ENCODE measurements at places on chromosomes 3 and 15.

DNA sequence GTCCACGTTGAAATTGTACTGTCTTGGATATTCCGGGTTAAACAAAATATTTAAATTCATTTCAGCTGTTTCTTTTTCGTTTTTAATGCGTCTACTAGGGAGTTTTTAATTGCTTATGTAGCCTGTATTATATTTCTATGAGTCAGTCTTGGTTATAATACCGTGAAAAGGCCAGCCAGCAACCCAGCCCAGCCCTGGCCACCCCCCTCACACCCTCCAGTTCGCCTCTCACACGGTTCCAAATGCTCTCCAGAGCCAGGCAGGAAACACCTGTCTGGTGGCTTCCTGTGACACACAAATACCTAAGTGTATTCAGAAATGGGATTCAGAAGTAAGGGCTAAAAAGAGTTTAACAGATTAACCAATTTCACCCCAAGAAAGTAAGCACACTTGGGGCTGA, 4.4 kb downstream of the SH3BP5 start:
- no peak for DNase-seq

DNA sequence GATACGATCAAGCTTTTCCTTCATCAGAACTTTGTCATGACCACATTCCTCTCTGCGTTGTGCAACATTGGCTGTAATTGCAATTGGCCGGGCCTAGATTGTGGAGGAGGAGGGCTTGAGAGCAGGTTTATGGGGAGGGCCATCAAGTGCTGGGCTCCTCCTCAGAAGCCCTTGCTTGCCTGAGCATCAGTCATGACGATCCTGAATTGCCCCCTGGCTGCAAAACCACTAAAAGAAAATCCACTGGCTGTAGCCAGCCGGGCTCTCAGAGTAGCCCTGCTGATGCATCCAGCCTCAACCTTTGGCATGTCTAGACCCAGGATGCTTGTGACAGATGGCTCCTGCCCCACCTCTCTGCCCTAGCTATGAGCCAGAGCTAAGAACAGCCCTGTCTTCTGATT, 13.4 kb upstream of the TRH start:
- DNase-seq = no peak

GRCh38 chr3:73475175-73475574, 149.6 kb downstream of the PDZRN3 start:
- DNase-seq = no peak

- DNase-seq = no peak
Measured at GRCh38 chr15:41921167-41921566, 27.3 kb upstream of the SPTBN5 start.

- DNase-seq = no peak
Measured at GRCh38 chr15:41231422-41232226, 556 bp downstream of the CHP1 start.

DNA sequence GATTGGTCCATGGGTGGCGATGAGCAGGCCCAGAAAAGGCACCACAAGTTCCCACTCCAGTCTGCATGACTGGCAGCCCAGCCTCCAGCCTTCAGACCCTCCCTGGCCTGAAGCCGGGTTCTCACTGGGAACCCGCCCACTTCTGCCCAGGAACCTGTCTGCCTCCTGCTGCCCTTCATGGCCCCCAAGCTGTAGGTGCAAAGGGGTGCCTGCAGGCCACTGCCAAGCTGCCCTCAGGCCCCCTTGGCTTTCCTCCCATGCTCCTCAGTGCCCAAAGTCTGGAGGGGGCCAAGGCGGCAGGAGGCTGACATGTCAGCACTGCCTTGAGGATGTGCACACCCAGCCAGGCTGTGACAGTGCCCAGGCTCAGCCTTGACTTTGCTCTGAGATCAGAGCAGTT, 488.5 kb upstream of the THBS1 start:
- DNase-seq = no peak

DNA sequence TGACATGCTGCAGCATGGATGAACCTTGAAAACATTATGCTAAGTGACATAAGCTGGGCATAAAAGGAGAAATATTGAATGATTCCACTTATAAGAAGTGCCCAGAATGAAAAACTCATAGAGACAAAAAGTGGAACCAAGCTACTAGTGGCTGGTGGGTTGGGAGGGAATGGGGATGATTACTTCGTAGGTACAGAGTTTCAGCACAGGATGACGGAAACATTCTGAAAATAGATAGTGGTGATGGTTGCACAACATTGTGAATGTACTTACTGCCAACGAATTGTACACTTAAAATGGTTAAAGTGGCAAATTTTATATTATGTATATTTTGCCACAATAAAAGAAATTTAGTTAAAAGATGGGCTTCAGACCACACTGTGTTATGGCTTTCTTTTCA, 93.6 kb downstream of the RPLP1 start:
- DNase-seq = no peak

DNA sequence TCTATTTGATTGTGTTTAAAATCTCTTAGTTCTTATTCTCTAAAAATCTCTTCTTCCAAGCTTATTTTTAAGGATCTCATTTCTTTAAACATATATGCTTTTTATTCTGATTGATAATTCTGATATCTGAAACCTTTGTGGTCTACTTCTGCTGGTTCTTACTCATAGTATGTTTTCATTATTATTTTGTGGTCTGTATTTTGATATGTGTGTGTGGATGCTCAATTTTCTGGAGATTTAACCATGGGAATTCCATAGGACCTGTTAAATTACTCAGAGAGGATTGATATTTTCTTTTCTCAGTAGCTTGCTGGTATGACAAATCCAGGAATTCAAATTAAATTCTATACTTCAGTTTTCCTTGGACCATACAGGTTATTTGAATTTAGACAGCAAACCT, 14.7 kb upstream of the HHLA2 start:
- DNase-seq = no peak

DNA sequence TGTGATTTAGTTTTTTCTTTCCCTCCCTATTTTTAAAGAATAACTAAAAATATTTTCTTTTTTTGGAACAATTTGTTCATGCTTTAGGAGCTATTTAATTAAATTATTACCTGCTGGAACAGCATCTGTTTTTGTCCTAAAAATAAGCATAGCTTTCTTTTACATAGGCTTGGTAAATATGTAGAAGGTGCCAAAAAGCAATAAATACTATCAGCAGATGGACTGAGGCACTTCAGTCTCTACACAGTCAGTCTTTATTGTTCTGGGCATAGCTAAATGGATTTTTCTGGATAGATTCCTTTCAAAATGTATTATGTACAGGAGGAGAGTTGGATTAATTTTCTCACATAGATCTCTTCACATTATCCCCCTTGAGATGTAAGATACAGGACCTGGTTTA, 223.5 kb downstream of the NAALADL2 start:
- DNase-seq = no peak

- no peak for DNase-seq
Measured at GRCh38 chr15:33142708-33143107, 51.8 kb downstream of the FMN1 start.

DNA sequence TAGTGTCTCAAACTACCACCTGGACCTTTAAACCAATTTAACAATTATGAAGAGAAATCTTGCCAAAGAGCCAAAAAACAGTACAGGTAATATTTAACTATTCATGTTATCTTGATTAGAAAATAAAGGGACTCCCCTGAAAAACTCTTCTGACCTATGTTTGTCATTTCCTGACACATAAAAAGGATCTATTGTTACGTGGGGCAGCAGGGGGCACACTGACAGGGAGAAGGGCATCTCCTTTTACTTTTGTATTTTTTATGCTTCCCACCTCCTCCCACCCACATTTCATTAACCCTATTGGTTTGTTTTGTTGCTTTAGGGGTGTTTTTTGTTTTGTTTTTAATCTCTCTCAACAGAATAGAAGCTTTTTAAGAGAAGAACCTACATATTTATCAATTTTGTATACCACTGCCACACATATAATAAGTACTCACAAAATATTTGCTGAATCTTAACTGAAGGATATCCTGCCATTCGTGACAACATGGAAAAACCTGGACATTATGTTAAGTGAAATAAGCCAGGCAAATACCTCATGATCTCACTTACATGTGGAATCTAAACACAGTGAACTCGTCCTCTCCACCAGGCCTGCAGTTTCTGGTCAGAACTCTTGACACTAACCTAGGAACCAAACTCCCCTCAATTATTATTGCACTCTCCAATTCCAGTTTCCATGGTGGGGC, 17.7 kb downstream of the STAG1 start:
- DNase-seq = no peak

DNA sequence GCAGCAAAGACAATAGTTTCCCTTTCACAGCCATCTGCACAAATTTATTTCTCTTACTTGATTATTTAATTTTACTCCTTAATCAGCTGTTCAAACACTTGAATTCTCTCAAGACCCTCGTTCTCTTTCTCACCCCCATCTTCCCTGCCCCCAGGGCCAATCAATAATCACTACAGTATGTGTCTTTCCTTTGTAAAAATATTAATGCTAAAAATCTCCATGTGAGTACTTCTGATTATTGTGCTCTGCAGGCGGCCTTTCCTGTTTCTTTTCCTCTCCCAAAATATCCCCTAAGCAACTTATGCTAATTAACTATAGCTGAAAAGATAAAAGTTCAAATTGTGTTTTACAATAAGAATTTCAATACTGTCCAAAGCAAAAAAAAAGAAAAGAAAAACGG, 617.0 kb upstream of the CBLB start:
- DNase-seq = no peak

DNA sequence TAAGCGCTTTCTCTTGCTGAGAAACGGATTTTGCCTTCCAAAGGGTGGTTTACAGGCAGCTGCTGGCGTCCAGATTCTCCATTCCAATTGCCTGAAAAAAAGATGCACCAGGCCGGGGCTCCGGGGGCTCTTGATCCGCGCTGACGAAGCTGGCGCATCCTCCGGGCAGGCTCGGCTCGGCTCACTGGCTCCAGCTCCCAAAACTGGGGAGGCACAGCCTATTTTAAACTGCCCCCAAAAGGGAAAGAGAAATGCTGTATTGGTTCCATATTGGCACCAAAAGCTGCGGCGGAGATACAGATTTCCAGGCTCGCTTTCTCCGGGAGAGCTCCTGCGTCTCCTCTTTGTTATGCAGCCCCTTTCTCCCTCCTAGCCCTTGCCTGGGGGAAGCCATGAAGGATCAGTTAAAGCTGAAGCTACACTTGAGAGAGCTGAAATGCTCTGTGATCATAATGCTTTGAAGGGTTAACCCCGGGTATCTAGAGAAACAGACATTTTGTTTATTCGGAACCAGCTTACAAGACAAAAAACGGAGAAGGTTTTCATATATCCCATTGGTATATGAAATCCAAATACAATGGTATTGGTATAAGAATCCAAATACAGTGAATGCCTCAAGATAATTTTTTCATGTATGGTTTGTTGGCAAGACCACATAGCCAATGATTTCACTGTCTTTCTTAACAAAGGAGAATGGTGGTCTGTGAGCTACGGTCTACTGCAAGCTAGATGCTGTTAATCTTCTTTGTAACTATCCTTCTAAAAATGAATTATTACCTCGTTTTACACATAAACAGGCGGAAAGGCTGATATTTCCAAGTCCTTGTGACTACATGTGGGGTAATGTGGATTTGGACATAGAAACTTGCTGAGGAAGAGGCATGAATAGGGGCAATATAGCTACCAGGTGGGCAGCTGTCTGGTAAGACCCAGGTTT, 693 bp downstream of the CD200 start:
- no peak for DNase-seq

- DNase-seq = no peak
Measured at GRCh38 chr3:58564456-58565160, 12.6 kb downstream of the FAM107A start.

DNA sequence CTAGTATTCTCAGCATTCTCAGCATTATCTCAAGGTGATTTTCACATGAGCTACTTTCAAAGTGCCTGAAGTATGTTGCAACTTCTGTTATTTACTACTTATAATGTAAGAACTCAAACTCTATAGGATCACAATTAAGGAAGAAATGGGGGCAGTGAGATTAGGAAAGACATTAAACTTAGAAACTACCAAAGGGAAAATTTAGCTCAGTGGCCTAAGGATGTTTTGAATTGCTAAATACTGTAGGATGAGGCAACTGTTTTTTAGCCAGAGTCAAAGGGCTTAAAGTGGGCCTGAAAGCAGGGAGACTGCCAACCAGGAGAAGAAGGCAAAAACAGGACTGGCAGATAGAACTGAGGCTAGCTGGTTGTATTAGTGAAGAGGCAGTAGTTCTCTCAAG, 55.5 kb upstream of the MBNL1 start:
- DNase-seq = no peak

DNA sequence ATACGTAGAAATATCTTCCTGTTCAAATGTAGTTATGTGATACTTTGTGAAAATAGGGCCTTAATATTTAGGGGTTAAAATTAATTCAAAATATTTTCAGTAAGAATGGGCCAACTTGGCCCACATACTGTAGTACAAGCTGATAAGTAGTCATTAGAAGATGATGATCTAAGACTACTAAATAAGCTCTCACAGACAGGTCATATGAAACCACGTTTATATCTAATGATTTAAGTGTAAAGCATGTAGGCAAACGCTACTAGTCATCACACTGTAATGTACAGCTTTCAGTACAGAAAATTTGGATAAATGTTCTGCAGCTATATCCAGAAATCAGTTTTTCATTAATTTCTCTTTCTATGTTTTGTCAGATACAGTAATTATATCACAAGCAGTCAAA, 228.6 kb downstream of the UBE2E2 start:
- DNase-seq = no peak

DNA sequence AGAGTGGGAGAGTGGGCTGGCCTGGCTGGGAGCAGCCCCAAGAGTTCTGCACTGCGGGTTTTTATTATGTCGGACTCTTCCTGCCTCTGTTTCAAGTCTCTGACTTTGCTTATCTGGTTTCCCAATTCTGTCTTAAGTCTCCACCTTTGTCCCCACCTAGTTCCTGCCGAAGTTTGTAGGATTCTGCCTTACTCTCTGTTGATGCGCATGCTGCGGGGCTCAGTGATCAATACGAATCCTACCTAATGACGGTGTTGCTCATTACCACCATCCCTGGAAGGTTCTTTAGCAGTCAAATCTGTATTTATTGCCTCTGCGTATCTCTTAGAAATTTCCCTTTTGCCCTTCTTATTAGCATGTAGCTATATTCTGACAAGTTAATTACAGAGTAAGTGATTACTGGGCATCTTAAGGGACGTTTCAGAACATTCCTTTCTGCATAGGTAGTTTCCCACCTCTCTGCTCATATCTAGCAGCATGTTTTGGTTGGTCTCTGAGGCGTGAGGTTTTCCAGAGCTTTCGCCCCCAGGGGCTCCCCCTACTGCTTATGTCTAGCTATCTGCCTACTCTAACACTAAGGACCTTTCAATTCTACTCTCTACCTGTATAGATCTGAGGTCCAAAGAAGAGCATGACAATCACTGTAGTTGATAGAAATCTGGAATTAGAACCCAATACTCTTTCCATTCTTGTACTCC, 236.0 kb upstream of the EIF1B start:
- no peak for DNase-seq

- DNase-seq = no peak
Measured at GRCh38 chr3:133206921-133207320, 168.7 kb downstream of the TMEM108 start.

GRCh38 chr15:62474771-62475124, 309.7 kb upstream of the C2CD4B start:
- no peak for DNase-seq

DNA sequence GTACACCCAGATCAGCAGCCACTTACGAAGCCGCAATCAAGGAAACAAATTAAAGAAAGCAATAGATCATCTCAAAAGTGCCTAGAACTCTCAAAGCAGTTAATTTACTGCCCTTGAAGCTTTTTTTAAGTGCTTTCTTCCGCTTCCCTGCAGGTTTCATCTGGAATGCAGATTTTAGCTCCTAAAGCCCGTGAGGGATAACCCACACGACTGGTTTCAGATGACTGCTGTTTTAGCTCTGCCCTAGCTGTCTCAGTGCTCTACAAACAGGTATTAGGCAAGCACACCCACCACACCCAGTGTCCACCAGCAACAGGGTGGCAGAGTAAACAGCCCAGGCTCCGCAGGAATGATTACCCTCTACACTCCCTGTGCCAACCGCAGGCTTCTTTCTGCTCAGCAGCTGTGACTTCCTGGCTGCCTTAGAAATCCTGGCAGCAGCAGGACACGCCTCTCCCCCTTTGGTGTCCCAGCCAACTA, 126.0 kb downstream of the FMN1 start:
- peak; percentile 28 for DNase-seq
